Activated CD8-positive, alpha-beta memory T cell treated with anti-CD3 and anti-CD28 coated beads, Interleukin-2, amount 10 ng/mL, durations not matched to agents 7 days and 5 days (primary cell): ENCODE measurements at places on chromosomes 3 and 15. TPM values are rescaled to one million over a fixed set of nuclear protein-coding genes. Genes with fewer than 3 reads are reported as not detected.
A peak's percentile ranks its signal among the peaks of the same experiment; 100 is the strongest.

Gene RASL12
- total RNA-seq = not detected

DNA sequence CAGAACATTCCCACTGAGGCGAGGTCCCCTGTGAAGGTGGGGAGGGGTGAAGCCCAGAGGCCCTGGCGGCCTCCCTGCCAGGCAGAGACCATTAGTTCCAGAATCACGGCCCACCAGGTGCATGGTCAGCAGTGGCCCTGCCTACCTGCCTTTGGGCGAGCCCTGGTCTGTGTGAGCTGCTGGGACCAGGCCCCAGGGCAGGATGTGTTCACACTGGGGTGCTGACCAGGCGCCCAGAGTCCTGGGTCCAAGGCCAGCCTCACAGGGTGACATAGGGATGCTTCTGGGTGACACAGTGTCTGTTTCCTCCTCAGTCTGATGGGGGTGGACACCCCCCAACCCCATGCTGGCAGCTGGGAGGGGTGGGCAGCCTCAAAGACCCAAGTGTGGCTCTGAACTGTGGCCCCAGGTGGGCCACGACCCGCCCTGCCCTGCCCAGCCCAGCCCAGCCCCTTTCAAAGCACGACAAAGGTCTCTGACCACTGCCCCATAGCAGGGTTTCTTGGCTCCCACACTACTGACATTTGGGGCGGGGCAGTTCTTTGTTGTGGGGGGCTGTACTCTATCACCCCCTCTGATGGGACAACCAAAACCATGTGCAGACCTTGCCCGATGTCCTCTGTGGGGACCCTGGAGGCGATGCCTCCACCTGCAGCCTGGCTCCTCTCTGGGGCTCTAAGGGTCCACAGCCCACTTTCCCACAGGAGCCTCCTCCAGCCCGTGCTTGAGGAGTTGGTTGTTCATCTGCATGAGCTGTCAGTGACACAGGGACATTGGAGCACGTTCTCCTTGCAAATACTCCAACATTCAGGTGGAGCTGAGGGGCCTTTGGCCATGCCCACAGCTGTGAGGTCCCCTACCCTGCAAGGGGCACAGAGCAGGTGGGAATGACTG lies 44.8 kb upstream of the SLC41A3 start:
- no peak overlapping the region for H3K27ac ChIP-seq
- no peaks in the 10 kb centered on the region for H3K27me3 ChIP-seq
- DNase-seq = no peak
- H3K4me1 ChIP-seq = no peaks in the 10 kb centered on the region
- no peak overlapping the region for H3K4me3 ChIP-seq
- no peaks in the 10 kb centered on the region for H3K36me3 ChIP-seq

- no peak for DNase-seq
- no peak overlapping the region for H3K4me3 ChIP-seq
- no peaks in the 10 kb centered on the region for H3K36me3 ChIP-seq
- no peak overlapping the region for H3K27ac ChIP-seq
- no peaks in the 10 kb centered on the region for H3K4me1 ChIP-seq
- peaks cover 13% of the 10 kb centered on the region for H3K27me3 ChIP-seq
Measured at GRCh38 chr3:120177151-120177550, 82.9 kb upstream of the GSK3B start.

- no peak for DNase-seq
- no peak overlapping the region for H3K27ac ChIP-seq
- H3K36me3 ChIP-seq = no peaks in the 10 kb centered on the region
- H3K4me3 ChIP-seq = no peak overlapping the region
- H3K27me3 ChIP-seq = peaks cover 6% of the 10 kb centered on the region
- no peaks in the 10 kb centered on the region for H3K4me1 ChIP-seq
Measured at GRCh38 chr15:35023804-35024203, 35.7 kb upstream of the ZNF770 start.

DNA sequence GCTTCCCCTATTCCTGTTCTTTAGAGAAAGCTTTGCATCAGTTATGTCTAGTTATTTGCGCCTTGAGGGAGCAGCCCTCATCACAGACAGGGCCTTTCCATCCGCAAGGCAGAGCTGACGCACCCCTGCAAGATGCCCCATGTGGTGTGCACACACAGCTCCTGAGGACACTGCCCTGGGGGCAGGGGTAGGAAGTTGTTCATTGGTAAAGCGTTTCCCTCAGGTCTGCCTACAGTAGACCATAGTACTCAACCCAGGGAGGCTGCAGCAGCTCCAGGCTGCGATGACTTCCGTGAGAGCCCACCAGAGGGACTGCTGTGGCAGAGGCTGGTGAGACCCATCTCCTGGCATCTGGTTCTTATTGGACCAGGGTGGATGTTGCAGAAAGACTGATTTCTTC lies 55.1 kb upstream of the PLXNA1 start:
- peaks cover 31% of the 10 kb centered on the region for H3K4me1 ChIP-seq
- no peak overlapping the region for H3K27ac ChIP-seq
- H3K36me3 ChIP-seq = no peaks in the 10 kb centered on the region
- DNase-seq = no peak
- H3K4me3 ChIP-seq = no peak overlapping the region
- H3K27me3 ChIP-seq = no peaks in the 10 kb centered on the region

Gene TTLL13
- 0.80 TPM for total RNA-seq

DNA sequence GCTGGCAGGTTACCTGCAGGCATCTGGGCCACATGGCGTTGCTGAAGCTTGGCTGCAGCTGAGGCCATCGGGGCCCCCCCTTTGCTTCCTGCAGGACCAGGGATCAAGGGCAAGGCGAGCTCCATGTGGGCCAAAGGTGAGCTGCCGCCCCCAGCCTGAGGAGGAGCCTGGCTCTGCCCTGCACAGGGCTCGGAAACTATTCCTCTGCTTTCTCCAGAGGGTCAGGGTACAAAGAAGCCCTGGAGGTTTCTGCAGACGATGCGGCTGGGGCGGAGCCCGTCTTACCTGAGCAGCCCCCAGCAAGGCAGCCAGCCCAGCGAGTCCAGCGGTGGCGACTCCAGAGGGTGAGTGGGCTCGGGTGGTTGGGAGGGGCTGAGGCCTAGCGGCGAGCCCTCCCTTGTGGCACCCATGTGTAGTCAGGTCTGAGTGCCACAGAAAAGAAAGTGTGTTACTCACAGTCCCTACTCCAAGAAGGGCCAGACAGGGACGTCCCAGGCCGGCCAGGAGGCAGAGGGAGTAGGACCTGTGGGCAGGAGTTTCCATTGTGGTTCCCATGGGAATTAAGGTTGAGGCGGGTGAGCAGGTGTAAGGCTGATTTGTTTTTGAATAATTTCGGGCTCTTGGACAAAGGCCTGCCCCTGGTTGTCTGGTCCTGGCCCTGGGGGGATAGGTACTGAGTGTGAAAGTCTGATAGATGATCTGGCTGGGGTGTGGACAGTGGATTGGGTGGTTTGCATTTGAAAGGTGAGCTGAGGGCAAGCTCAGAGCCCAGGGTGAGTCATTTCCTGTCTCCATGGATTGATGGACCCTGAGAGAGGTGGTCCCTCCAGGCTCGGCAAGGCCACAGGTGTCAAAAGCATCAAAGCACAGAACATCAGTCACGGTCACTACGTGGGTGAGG lies 25.4 kb downstream of the CFAP100 start:
- no peaks in the 10 kb centered on the region for H3K36me3 ChIP-seq
- no peaks in the 10 kb centered on the region for H3K4me1 ChIP-seq
- H3K27ac ChIP-seq = no peak overlapping the region

DNA sequence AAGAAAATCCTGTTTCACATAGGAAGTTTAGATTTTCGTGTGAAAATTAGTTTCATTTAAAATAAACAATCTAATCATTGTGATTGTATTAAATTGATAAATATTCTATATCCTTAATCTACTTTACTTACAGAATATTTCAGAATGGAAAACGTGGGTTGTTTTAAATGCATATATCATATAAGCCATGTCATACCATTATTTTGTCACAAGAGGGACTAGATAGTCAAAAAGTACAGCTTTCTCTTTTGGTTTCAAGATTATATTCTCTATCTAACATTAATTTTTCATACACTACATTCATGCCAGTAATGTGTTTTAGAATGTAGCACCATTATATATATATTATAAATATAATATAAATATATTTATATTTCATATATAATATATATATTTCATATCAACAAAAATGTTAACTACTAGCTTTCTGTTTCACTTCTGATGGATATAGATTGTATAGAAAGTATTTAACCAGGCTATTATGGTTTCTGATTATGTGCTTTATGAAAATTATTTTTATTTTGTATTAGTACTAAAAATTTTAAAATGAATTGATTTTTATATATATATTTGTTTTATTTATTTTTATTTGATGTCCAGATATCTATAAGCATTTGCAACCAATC lies 45.3 kb downstream of the OSTN start:
- H3K36me3 ChIP-seq = no peaks in the 10 kb centered on the region
- H3K27me3 ChIP-seq = no peaks in the 10 kb centered on the region

Gene GNAT1
- total RNA-seq = not detected

Gene FBXO40
- total RNA-seq = not detected

DNA sequence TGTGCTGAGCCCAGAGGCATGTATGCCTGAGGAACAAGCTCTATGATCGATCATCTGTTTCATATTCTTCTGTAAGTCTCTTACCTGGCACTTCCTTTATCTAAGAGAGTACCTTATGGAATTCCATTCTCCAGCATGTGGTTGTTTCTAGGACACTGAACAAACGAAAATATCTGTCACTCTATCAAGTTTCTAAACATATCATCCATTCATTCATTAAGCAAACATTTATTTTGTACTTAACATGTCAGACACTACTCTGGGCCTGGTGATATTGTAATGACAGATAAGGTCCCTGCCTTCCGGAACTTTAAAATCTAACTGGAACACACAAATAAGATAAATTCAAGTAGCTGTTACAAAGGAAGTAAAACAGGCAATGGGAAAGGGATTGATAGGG lies 477.1 kb downstream of the IGSF11 start:
- H3K36me3 ChIP-seq = no peaks in the 10 kb centered on the region
- H3K27me3 ChIP-seq = no peaks in the 10 kb centered on the region
- no peak overlapping the region for H3K27ac ChIP-seq
- no peaks in the 10 kb centered on the region for H3K4me1 ChIP-seq
- DNase-seq = no peak

- DNase-seq = peak; percentile 53
- peak overlapping the region; percentile 80 for H3K4me3 ChIP-seq
- H3K4me1 ChIP-seq = peaks cover 46% of the 10 kb centered on the region
- no peaks in the 10 kb centered on the region for H3K27me3 ChIP-seq
- peak overlapping the region; percentile 99 for H3K27ac ChIP-seq
Measured at GRCh38 chr15:92807971-92808571, 92.1 kb upstream of the CHD2 start.

DNA sequence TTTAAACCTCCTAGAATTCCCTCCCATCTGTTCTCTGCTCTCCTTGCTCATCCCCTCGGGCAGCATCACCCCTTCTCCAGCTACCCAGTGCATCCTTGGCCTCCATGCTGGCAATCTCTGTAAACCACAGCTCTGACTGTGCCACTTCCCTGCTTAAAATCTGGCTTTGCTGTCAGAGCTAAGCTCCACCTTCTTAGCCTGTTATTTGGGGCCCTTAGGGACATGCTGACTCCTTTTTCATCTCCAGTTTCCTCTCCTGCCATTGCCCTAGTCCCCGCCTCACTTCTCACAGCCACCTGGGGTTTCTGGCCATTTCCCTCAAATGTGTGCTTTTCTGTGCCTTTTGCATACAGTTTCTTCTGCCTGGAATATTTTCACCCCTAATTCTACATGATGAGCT lies 5.7 kb downstream of the SLC6A20 start:
- peaks cover 3% of the 10 kb centered on the region for H3K4me1 ChIP-seq
- no peak overlapping the region for H3K4me3 ChIP-seq
- peaks cover 63% of the 10 kb centered on the region for H3K27me3 ChIP-seq
- DNase-seq = peak; percentile 12
- no peak overlapping the region for H3K27ac ChIP-seq

Gene CASR
- not detected for total RNA-seq

Gene CLRN1
- not detected for total RNA-seq

- no peak overlapping the region for H3K4me3 ChIP-seq
- H3K4me1 ChIP-seq = no peaks in the 10 kb centered on the region
- peaks cover 7% of the 10 kb centered on the region for H3K27me3 ChIP-seq
Measured at GRCh38 chr3:101119535-101119934, 126.3 kb upstream of the ABI3BP start.

DNA sequence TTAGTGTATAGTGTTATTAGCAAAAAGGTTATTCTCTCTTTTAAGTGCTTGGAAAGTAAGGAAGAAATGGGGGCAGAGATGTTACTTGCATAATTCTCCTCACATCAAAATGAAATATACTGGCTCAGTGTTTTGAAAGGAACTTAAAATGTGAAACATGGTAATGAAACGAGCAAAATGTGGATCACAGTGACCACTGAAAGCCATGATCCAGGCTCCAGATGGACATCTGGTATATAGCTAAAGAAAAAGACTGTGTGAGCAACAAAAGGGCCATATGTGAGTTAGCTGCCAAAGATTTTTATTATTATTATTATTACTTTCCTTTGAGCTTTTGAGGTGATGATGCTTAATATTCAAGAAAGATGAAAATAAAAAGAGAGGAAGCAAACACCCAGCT lies 89.6 kb downstream of the GAP43 start:
- H3K4me3 ChIP-seq = no peak overlapping the region
- H3K27me3 ChIP-seq = peaks cover 34% of the 10 kb centered on the region
- no peak for DNase-seq
- H3K36me3 ChIP-seq = no peaks in the 10 kb centered on the region
- H3K4me1 ChIP-seq = no peaks in the 10 kb centered on the region

DNA sequence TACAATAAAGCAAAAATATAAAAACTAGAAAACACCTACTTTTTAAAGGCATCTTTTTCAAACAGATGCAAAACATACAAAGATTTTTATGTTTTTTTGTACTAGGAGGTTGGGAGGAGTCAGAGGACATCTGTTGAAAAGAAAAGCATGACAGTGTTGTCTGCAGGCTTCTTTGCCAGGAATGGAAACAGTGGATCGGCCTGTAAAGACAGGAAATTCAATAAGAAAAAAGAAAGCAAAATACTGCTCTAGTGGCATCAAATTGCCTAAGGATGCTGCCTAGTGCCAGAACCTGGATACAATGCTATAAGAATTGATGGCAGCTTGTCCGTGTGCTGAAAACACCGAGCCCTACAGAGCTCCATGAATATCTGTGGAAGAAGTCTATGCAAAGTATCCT lies 69.9 kb downstream of the TBC1D5 start:
- no peak for DNase-seq
- H3K27me3 ChIP-seq = no peaks in the 10 kb centered on the region
- no peak overlapping the region for H3K27ac ChIP-seq
- no peak overlapping the region for H3K4me3 ChIP-seq

Gene IGDCC3
- not detected for total RNA-seq

GRCh38 chr3:39327053-39327745 lies 2.3 kb upstream of the CCR8 start:
- no peaks in the 10 kb centered on the region for H3K27me3 ChIP-seq
- H3K4me3 ChIP-seq = peak overlapping the region; percentile 19
- H3K36me3 ChIP-seq = peaks cover 14% of the 10 kb centered on the region

Gene HTR3E
- not detected for total RNA-seq

DNA sequence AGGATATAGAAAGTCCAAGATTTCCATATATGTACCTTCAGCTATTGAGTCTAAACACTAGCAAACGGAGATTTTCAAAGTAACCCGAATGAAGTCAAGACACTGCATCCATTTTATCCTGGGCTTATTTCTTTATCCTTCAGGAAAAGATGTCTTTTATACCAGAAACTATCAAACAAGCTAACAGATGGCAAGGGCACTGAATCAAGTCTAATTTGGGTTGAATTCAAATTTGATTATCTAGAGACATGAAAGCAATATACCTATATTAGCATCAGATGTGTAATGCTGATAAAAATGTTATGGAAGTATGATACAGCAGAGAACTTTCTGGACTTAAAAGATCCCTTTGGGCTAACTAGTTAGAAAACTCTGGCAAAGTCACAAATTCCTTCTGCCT lies 138.3 kb upstream of the TSPAN3 start:
- H3K4me1 ChIP-seq = no peaks in the 10 kb centered on the region
- peaks cover 11% of the 10 kb centered on the region for H3K36me3 ChIP-seq
- H3K4me3 ChIP-seq = no peak overlapping the region
- no peak for DNase-seq

Gene SLC28A2
- not detected for total RNA-seq

Gene GLDN
- total RNA-seq = not detected
